ENCODE measurements at places on chromosomes 5 and 9. TPM values are rescaled to one million over a fixed set of nuclear protein-coding genes. Genes with fewer than 3 reads are reported as not detected.

DNA sequence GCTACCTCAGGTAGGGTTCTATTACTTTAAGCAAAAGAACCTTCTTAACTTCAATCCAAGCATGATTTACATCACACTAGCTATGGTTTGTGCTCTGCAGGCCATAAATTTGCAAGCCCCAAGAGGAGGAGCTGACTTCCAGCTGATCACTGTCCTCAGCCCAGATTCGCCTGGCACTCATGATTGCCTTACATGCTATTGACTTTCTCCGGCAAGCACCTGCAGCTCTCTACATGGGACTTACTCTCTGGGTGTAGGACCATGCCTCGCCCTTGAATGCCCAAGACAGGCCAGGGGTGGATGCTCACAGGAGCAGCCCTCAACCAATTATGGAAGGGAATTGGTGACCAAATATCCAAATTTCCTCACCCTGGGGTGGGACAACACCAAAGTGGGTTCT is 99.8 kb downstream of the ESM1 start:
- no peak for DNase-seq

- no peak for DNase-seq
Measured at GRCh38 chr5:60437308-60437707, 262.7 kb downstream of the DEPDC1B start.

- DNase-seq = no peak
Measured at GRCh38 chr5:45533663-45534062, 162.5 kb downstream of the HCN1 start.

DNA sequence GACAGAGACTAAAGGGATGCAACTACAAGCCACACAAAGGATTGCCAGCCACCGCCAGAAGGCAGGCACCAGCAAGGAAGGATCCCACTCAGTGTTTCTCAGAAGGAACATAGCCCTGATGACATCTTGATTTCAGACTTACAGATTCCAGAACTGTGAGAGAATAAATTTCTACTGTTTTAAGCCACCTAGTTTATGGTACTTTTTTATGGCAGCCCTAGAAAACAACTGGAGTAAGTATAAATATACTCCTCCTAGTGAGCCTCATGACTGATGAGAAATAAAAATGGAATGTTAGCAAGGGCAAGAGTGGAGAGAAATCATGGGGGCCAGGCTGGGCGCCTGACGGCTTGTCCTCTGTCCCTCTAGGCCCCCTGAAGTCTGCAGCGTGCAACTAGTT is 307.3 kb downstream of the PIK3R1 start:
- no peak for DNase-seq

- no peak for DNase-seq
Measured at GRCh38 chr5:78586251-78586650, 62.3 kb downstream of the LHFPL2 start.

- no peak for DNase-seq
Measured at GRCh38 chr5:2267991-2268390, 385.3 kb upstream of the IRX4 start.

DNA sequence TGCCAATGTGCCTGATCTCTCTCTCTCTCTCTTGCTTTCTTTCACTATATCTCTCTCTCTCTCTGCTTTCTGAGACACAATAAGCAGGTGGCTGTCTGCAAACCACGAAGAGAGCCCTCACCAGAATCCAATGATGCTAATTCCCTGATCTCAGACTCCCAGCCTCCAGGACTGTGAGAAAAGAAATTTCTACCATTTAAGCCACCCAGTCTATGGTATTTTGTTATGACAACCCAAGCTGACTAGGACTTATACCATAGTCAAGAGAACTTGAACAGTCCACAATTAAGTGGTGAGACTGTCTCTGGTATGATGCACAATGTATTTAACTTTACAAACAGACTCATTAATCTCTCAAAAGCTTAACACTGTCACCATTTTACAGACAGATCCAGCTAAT is 67.0 kb downstream of the NFIB start:
- DNase-seq = no peak

DNA sequence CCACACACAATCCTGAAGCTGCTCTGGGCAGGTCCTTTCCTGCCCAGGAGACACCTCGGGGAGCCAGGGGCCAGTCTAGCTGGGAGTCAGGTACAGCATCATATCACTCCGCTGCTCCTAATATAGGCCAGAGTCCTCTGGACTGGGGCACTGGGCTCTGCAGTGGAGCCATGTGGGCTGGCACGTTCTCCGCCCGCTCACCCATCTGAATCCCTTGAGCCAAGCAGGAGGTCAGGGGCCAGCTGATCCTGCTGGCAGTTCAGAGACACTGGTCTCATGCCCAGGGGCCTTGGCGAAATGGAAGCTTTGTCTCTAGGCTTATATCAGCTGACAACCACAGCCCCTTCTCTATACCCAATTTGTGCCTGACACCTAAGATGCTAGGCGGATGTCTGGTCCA is 9.3 kb upstream of the CORO2A start:
- no peak for DNase-seq

- no peak for DNase-seq
Measured at GRCh38 chr9:13387734-13388067, 108.2 kb upstream of the MPDZ start.

GRCh38 chr9:113538701-113539430 is 75.3 kb downstream of the RGS3 start:
- DNase-seq = no peak

DNA sequence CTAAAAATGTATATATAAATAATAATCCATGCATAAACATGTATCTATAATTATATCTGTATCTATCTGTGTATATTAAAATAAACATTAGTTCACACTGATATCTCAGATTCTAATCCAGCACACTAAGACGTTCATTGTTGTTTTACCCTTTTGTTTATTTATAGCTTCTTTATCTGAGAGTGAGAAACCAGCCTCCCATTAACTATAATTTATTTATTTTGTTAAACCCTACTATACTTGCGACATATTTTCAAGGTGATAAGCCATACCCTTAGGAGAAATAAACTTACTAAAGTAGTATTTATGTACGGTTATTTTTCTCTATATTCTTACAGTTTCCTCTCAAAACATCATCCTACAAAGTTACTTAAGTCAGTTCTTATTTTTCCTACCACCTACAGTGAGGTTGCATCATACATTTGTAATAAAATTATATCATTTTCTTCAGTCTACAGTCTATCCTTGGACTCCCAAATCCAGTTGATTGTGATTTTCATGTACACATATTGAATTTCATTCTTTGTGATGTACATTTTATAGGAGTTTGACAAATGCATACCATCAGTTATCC is 726.4 kb upstream of the FAM174A start:
- no peak for DNase-seq

- no peak for DNase-seq
Measured at GRCh38 chr5:137304226-137304874, 194.8 kb downstream of the SPOCK1 start.

DNA sequence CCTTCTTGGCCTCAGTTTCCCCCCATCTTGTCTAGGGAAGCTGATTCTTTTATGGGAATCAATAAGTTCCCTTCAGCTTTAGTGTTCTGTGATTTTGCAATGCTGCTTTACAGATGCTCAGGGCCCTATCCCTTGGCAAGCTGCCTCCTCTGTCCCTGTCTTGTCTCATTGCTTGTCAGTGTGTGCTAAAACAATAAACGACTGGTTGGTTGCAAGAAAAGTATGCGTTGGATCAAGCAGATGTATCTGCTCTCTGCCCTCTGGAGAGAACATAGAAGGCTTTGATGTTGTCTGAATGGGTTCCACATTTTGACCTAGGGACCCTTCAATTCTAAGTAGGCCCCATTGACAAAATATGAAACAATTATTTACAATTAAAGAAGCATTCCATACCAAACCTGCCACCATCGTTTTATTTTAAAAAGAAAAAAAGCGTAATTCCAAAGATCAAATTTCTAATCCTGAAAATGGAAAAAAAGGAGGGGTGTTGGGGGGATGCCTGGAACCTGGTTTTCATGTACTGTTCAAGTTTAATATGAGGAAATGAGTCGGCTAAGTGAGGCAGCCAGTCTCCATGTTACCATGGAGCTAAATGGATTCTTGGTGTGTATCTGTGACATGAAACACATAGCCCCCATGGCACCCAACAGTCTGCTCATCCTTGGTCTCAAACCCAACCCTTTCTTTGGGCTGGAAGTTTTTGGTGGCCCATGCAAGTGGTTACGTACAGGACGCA is 31.2 kb upstream of the TARS1 start:
- no peak for DNase-seq

DNA sequence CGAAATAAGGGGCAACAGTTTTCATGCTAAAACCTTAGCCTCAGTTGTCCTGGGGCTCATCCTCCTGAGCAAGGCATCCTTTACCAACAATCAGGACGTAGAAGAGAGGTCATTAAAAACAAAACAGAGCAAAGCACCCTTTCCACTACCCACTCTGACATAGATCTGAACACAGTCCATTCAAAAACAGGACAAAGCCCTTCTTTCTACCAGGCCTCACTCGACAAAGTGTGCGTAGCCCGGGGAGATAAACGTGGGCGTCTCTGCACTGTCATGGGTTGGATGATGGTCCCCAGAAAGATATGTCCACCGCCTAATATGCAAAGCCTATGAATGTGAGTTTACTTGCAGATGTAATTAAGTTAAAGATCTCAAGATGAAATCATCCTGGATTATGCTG is 60.6 kb upstream of the TAS2R1 start:
- DNase-seq = no peak

DNA sequence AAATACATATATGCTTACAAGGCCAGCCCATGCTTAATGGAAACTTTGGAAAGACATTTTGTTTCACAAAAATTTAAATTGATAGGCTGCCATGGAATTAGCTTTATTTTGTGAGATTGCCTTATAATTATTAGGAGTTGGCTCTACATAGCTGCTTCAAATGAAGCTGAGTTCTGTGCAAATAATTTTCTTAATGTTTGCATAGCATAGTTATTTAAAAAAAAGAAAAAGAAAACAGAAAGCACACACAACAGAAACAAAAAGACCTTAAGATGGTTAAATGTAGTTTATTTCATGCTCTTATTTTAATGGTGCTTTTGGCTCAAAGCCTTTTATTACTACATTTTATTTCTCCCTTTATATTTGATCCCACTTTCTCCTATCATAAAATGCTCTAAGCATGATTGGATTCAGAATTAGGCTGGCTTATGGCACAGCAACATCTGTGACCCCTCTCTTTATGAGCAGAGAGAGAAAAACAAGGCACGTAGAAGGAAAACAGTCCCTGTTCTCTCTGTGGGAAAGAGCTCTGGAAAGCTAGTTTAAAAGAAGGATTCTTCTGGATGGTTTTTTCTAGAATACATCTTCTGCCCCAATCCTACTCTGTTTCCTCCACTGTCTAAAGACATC is 530.5 kb downstream of the NTRK2 start:
- no peak for DNase-seq

DNA sequence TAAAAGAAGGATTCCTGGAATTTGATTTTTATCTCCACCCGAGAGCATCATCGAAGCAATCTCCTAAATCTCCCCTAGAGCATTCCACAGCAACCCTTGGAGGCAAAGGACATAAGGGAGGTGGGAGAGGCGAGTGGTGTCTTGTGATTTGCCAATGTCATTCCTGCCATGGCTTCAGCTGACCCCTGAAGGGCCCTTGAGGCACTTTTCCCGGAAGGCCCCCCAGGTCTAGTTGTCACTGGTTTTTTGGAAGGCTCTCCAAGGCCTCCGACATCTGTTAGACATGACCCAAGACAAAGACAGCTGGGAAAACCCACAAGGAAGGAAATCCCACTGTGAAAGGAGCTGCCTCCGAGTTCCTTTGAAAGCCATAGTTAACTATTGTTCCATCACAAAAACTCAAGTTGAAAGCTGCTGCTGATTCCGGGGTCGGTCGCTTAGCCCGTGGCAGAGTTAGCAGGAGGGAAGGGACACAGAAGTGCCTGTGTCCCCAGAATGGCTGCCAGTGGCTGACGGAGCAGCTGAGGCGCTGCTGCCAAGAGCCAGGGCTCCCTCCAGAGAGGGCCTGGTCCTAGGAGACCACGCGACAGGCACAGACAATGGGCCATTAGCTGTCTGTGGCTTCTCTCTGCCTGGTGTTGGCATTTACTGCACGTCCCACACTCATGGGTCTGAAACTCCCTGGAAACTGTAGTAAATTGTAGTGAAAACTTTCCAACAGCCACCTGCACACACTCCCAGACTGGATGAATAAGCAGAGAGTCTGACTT is 24.4 kb upstream of the TRIO start:
- no peak for DNase-seq

DNA sequence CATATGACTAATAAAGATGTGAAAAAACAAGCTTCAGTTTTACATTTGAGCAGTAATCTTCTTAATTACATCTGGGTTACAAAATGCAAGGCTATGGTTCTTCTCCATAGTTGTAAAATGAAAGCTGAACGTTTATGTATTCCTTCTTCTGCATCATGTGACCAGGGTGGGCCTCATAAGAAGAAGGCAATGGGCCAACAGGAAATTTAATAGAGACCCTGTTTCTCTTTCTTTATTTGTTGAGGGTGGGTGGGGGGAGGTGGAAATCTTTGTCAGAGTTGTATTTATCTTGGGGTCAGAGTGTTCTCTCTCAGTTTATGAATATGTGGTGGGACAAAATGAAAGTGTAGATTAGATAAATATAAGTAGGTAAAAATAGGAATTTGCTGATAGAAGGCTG is 418.8 kb downstream of the TLE4 start:
- DNase-seq = no peak

GRCh38 chr5:107849118-107849517 is 178.4 kb upstream of the EFNA5 start:
- no peak for DNase-seq

The FOXD4 gene
- not detected for total RNA-seq

The COL23A1 gene
- total RNA-seq = not detected

The GRIA1 gene
- not detected for total RNA-seq

The GHR gene
- not detected for total RNA-seq

The PCDHGA6 gene
- total RNA-seq = 0.48 TPM

The S100Z gene
- 0.99 TPM for total RNA-seq

The PAPPA gene
- not detected for total RNA-seq
